Trophoblast cell (in vitro differentiated cells and primary cell): ENCODE measurements at places on chromosomes 1 and 21.

GRCh38 chr1:237306726-237307125, 264.7 kb downstream of the RYR2 start:
- no peak for DNase-seq

GRCh38 chr1:192445241-192445640, 128.4 kb downstream of the RGS21 start:
- DNase-seq, result no peak

DNA sequence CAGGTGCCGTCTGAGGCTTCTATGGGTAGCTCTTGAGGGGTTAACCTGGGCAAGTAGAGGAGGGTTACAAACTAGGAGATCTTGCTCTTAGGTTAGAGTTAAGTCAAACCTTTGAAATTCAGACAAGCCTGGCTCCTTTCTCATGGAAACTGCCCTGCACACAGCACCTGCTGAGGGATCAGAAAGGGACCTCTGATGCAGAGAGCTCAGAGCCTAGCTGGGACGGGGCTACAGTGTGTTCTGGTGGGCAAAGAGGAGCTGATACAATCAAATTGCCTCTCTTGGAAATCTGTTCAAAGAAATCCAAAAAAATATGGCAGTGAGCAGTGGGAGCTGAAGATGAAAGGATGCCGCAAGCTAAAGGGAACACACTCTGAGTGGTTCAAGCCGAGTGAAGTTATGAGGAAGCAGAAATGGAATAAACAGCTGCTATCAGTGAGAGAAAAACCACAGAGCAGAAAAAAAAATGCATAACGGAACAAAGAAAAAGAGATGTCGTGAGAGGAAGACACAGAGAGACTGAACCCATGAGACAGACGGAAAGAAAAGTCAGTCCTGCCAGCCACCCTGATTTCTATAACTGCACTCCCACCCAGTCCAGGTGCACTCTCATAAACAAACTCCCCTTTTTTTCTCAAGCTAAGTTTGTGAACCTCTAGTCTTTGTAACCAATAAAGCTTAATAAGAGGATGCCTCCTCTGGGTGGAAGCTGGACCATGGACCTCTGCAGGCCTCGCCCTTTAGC, 26.6 kb downstream of the PAFAH2 start:
- DNase-seq, result no peak

DNA sequence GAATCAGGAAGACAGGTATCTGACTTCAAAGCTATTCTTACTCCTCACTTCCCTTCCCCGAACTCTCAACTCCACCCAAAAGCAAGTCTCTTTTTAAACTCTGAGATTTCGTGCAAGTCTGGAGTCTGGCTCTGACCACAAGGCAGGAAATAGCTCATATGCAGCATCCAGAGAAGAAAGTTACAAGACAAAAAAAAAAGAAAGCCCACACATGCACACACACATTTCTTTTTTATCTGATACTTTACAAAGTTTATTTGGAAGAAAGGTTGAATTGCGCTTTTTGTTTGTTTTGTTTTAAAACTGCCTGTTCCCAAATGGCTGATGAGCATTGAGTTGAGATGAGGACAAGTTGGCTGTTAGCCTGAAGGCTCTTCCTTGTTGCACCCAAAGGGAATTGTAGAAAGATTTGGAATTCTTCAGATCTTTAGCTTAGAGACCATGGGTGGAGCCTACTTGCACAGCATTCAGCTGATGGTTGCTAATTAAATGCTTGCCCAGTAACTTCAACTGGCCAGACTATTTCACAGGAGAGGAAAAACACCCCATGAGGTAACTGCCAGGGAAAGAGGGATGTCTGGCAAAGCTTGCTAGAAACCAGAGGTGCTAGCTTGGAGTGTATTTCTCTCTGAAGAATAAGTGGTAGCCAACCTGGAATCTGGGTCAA, 490.3 kb downstream of the TTLL7 start:
- peak; percentile 11 for DNase-seq

GRCh38 chr1:234091876-234092275, 187.4 kb downstream of the SLC35F3 start:
- no peak for DNase-seq

DNA sequence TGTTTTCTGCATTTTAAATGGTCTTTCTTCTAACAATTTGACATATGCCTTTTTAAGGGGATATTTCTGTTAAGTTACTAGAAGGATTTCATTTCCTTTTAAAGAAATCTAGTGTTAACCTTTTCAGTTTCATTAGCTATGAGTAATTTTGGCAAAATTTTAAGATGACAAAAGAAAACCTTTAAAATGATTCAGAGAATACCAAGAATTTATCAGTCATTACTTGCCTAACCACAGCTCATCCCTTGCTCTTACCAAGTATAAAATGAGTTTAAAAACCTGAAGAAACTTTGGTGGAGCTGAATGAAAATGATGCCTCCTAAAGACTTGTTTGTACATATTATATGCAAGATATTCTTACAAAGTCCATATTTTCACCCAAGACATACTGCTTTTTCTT, 101.7 kb downstream of the NEK7 start:
- DNase-seq, result no peak

DNA sequence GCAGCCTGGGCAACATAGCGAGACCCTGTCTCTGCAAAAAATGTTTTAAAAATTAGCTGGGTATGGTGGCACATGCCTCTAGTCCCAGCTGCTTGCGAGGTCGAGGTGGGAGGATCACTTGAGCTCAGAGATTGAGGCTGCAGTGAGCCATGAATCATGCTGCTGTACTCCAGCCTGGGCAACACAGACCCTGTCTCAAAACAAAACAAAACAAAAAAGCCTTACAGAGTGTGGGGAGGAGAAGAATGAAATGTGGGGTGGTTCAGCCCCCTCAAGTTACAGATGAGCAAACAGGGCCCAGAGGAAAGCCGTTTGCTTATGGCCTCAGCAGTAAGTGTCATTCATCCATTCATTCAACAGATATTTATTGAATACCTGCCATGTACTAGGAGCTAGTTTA, 40.7 kb downstream of the RPS6KA1 start:
- DNase-seq, result no peak

DNA sequence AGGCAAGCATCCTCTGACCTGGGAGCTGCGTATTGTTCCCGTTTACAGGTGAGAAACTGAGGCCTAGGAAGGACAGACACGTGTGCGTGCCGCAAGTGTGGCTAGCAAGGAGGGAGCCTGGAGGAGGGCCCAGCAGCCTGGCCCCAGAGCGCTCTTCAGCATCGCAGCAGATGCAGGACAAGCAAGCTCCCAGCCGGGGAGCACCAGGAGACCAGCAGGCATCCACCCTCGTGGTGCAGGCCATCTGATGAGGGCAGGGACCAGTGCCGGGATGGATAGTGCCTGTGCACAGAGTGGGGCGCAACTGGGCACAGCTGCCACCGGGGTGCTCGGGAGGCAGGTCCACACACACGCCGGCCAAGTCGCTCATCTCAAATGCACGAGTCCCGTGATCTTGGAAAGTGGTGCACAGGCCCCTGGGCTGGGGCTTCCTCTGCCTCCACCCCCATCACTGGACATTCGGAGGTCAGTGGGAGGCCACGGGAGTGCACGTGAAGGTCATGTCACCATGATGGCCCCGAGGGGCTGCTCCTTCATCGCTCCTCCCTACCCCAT, 55.1 kb downstream of the COL18A1 start:
- DNase-seq, result no peak

GRCh38 chr1:869499-870244, 54.1 kb upstream of the SAMD11 start:
- peak; percentile 59 for DNase-seq

DNA sequence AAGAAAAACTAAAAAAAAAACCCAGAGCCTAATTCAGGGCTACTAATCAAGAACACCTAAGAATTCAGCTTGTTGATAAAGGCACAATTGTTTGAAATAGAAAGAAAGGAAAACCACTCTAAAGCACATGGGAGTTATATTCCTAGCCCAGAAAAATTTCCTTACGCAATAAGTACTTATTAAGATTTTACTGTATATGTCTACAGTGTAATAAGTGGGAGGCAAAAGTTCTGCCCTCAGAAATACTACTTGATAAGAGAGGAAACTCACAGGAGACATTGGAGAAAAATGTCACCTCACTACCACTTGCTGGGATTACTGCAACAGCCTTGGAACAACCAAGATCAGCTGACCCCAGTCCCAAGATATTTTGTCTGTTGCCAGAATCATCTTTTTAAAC, 66.1 kb downstream of the IARS2 start:
- DNase-seq, result no peak

- peak; percentile 30 for DNase-seq
Observed at GRCh38 chr1:85289207-85289847, 12.9 kb upstream of the BCL10 start.

DNA sequence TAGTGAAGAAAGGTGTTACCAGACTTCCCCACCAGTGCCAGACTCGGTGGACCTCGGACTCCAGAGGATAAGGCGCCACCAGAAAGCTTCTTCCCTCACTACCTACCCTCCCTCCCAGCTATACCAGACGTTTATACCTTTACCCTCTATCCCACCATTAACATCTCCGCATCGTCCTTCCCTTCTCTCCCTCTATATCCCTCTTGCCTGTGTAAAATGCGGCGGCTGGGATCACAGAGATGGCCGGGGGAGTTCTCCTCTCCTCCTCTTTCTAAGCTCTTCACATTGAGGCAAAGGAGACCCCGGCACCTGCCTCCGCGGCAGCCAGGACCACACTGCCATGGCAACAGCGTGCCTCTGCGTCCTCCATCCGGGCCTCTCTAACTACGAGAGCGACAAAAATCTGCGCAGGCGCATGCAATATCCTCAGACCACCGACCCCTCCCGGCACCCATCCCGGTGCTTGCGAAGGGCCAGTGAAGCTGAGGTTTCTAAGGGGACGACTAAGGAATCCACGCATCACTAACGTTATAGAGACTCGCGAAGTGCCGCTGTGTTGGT, at the start of gene CCDC181:
Gene CCDC181 (minus strand): TSS at position 394 of the 561 bp plus-strand sequence. CDS start 2,547 bp downstream, outside the sequence.
- DNase-seq, result peak; percentile 4

DNA sequence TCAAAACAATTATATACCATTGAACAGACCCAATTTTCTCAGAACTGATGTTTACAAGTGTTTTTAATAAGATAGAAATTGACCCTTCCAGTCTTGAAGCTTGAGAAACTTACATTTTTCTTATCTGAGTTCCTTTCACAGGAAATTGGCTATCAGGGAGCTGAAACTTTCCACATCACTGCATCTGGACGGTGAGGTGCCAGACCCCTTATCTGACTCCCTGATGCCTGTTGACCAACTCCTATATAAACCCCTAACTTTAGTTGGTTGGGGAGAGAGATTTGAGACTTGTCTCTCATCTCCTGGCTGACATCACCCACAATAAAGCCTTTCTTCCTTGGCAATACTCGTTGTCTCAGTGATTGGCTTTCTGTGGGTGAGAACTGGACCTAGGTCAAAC, 31.4 kb downstream of the LACTBL1 start:
- DNase-seq, result no peak
